ENCODE measurements at places on chromosomes 3 and 15.

DNA sequence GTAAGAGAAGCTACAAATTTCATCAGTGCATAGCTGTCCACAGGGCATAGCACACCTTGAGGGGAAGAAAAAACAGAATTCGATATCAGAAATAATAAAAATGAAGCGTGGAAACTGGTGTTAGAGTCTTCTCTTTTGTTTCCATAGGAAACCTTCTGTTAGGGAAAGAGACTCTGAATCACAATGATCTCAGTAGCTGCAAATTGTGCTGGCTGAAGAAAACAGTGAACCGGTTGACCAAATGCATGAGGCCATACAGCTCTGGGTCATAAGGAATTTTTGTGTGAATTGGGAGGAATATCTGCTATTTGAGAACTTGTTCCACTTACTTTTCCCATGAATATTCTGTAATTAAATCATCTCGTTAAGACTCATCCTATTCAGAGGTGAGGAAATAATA, 580.2 kb upstream of the NECTIN3 start:
- DNase-seq = no peak

DNA sequence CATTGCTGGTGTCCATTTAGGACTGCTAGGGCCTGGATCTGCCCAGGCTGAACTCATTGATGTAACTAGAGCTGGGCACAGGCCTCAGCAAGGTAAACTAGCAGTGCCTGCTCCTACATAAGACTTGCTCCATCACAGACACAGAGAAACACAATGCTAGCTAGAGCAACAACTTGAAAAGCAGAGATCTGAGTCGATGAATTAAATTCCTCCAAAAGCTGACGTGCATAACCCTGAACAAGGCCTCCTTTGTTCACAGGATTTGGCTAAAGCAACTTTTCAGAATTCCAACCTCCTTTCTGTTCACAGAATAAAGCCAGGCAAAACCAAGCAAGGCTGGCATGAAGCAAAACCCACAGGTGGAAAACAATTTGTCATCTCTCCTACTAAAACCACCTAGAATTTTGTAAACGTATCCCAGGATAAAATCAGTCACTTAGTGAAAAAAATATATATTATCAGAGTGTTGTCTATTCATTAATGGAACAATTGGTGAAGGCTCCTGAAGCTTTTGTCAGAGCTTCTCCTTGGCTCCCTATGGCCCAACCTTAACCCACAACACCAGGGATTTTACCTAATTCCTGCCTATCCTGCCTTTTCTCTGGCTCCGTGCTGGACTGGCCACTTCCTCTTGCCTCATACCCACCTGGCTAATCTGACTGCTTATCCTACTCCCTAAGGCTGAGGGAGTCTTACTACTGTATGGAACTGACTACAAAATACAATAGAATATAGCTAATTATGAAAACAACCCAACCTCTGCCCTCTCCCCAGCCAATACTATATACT, 39.9 kb downstream of the PLCH1 start:
- no peak for DNase-seq

- no peak for DNase-seq
These were observed 167.0 kb downstream of the VGLL4 start for GRCh38 chr3:11476735-11477144.

GRCh38 chr3:181616088-181617070, 95.3 kb upstream of the SOX2 start:
- DNase-seq = no peak

GRCh38 chr3:138653567-138653966, 45.0 kb downstream of the FAIM start:
- DNase-seq = no peak

GRCh38 chr3:151859905-151860304, 13.5 kb upstream of the SUCNR1 start:
- DNase-seq = no peak

- no peak for DNase-seq
These were observed 47.5 kb downstream of the ABTB1 start for GRCh38 chr3:127720161-127720823.

GRCh38 chr3:144864646-144865045, 893.0 kb downstream of the DIPK2A start:
- no peak for DNase-seq

GRCh38 chr3:86788371-86788770, 202.6 kb downstream of the VGLL3 start:
- no peak for DNase-seq

DNA sequence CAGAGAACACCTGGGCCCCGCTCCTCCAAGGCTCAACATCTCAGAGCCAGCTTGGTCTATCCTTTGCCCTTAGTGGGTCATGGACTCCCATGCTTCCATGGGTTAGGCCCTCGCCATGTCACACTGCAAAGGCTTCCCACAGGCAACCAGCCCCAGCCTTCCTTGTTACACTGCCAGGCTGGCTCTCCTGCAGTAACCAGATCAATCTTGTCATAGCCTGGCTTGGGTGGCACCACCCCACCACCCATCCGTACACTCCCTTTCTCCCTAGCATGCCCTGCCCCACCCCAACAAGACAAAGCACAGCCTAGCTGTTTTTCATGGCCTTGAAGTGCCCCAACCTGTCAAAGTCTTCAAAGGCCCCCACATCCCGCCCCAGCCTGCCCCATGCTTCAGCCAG, 30.5 kb downstream of the CA12 start:
- DNase-seq = no peak

DNA sequence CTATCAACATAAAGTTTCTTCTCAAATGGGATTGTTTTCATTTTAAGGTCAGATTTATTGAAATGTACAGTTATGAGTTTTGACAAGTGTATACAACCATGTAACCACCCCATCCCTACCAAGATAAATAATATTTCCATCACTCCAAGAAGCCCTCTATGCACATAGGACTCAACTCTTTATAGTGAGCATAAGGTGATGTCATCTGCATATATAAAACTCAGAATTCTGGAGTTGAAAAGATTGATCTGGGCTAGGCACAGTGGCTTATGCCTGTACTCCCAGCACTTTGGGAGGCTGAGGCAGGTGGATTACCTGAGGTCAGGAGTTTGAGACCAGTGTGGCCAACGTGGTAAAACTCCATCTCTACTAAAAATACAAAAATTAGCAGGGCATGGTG, 10.3 kb upstream of the GK5 start:
- DNase-seq = no peak

DNA sequence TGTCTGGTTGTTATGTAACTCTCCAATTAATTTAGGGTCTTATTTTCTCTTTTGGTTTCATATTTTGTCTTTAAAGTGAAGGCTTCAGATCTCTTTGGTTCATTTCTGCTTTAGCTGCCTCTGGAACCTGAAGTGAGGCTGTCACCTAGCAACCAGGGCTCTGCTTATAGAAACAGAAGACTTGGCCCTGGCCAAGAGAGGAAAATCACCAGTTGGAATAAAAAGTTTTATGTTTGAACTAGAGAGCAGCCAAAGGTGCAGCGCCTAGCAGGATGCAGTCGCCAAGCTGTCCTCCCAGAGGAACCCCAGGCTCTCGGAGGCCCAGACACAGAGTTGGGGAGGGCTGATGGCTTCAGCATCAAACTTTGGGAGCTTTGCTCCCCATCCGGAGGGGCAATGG, 41.1 kb downstream of the LYZL4 start:
- DNase-seq = no peak

DNA sequence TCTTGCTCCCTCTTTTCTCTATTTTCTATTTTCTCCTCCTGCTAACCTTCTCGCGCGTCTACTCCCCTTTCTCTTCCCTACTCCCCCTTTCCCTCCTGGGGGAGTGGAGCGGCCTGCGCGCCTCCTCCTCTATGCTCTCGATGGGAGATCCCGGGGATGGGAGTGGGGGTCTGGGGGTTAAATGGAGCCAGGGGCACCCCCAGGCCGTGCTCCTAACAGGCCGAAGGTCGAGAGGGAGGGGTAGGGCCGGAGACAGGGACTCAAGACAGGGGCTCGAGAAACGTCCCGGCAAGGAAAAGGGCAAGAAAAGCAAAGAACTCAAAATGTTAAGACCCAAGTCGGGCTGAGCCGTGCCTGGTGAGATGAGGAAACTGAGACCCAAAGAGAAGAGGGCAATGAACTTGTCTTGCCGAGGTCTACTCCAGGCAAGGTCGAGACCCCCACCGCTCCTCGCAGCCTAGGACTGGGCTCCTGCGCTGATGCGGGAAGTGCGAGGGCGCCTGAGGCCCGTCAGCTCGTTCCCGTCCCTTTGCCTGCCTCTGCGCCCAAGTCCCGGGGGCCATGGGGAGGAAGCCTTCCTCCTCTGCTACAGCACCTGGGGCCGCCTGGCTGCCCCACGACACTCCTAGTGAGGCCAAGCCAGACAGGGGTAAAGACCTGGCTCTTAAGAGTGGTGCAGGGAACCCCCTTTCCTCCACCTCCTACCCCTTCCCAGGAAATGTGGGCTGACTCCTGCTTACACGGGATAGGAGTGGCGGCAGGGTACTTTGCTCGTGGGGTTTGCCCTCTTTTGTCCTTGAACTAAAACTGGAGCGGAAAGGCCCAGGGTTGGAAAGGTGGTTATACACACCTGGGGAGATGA, 770 bp upstream of the MEGF11 start:
- no peak for DNase-seq

GRCh38 chr3:41682382-41682781, 279.5 kb downstream of the ULK4 start:
- DNase-seq = no peak

GRCh38 chr3:176275538-176275937, 921.7 kb downstream of the TBL1XR1 start:
- DNase-seq = no peak

DNA sequence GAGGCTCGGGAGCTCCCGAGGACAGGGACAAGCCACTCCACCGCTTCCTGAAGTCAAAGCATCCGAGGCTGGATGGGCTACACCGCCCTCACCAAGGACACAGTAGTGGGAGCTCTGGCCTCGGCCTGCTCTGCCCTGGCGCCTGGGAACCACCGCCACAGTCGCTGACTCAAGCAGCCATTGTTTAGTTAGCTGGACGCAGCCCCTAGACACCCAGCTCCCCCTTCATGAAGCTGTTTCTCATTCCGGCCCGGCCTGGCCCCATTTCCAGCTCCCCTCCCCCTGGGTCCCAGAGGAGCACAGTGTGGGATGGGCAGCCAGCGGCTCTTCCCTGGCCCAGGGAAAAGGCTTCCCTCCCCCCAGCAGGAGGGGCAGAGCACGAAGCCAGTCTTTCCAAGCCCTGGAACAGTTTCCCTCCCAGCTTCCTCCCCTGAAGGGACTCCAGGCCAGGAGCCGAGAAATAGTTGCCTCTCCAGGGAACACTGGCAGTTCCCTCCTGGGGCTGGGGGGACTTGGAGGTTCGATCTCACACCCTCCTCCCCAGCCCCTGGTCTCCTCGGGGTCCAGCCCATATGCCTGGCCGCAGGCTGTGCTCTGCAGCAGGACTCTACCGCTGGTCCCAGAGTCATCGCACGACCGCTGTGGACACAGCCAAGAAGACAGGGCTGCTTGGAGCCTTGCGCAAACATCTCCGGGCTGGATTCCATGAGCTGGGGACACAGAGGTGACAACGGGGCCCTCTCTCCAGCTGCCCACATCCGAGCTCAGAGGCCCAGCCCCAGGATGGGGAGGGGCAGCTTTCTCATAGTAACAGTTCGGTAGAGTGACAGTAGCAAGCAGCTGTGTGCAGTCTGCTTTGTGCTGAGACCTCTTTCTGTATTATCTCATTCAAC, 10.0 kb downstream of the PLXND1 start:
- DNase-seq = no peak

- no peak for DNase-seq
These were observed at the start of gene PCSK6 for GRCh38 chr15:101489599-101490407. Gene PCSK6, minus strand, starts transcription at chr15:101489707. Its CDS starts 37 bp downstream, at chr15:101489670.
